Activated effector memory CD4-positive, alpha-beta T cell treated with Interleukin-2 at 50 U/mL for 16 hours (primary cell): ENCODE measurements at places on chromosomes 3 and 15.

DNA sequence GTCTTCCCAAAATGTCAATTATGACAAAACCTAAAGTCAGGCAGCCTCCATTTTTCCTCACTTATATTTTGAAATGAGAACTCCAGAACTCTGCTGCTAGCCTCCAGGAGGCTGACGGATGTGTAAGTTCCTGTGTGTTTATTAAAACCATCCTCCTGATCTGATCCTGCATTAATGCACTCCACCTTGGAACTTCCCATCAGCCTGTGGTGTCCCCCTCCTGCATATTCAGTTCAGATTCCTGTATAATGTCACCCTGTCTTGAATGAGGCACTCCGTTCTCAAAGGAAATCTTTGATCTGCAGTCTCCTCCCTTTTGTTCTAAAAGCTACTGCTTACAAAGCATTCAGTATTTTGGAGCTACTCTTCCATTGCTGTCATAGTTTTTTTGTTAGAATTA, 318.2 kb upstream of the ONECUT1 start:
- DNase-seq, result no peak

GRCh38 chr15:70812827-70813364, 41.1 kb downstream of the LARP6 start:
- DNase-seq, result no peak

- no peak for DNase-seq
These were observed 14.1 kb downstream of the ANAPC13 start for GRCh38 chr3:134471521-134472193.

DNA sequence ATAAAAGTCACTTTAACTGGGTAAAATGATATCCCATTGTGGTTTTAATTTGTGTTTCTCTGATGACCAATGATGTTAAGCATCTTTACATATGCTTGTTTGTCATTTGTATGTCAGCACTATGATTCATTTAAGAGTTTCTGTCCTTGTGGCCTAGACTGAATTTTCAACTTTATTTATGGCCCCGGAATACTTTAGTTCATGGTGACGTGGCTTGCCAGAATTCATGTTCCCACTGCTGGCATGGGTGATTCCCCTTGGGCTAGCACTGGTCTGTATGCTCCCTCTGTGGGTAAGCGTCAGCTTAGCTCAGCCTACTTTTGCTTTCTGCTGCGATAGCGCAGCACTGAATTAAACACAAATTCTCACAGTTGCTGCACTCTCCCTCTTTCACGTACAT, 436.3 kb upstream of the SGO1 start:
- DNase-seq, result no peak

DNA sequence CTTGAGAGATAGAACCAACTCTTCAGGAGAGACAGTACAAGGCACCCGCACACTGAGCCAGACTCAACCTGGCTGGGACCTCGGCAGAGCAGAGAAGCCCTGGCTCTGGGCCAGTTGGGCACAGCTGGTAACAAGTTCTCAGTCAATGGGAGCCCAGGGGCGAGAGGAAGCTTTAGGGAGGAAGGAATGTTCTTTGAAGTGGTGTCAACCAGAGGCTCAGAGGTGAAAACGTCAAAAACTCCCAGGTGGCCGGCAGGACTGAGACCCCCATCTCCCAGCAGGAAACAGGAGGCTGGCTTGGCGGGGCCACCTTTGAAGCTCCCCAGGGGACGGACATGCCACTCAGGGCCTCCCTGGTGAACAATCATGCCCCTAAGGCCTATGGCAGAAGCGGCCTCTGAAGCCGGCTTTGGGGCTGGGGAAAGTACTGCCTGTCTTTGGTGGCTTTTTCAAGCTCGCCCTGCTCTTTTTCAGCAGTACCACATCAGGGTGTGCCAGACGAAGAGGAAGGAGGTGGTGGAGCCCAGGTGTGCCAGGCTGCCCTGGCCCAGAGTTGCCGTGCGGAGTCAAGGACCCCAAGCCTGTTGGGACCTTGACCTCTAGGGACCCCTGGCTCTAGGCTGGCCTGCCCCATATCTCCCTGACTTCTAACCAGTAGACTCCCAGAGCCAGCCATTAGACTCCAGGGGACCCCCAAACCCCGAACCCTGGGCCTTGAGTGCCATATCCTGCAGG, 16.7 kb upstream of the TBC1D21 start:
- DNase-seq, result no peak

DNA sequence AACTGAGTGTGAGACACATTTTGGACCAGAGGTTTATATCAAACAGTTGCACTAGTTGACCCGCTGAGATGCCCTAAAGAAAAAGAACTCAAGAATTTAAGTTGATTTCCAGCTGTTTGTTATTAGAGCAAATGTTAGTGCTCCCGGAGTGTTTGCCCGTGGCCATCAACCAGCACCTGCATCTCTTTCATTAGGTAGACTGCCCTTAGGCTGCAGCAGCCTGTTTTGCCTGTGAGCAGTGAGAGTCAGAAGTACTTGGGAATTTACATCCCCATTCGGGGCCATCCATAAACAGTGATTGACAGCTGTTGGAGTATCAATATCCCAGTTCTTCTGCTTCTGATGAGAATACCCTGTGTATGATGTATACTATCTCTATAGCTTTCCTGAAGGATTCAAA, 492.6 kb downstream of the RBMS3 start:
- DNase-seq, result no peak

DNA sequence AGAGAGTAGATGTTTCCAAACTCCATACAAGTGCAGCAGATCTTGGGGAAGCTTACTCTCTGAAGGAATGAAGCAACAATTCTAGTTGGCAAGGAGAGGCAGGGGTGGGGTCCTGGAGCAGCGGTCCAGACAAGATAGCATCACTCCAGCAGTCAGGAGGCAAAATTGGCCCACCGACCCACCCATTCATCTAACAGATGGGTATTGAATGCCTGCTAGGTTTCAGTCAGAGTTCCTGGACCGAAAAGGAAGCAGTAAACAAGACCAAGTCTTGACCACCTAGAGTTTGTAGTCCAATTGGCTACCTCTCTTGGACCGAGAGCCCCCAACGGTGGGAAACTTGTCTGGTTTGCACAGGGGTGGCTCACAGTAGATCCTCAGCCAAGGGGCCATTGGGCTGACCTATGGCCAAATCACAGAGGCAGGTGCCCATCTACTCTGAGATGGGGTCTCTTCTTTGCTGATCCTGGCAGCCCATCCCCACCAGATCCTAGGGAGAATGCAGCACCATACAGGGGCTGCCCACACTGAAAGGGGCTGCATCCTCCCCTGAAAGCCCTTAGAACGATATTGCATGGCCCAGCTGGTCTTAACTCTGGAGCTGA, 74.3 kb downstream of the CORO2B start:
- no peak for DNase-seq
